Astrocyte of the hippocampus (primary cell): ENCODE measurements at places on chromosomes 13 and 19.

- peak; percentile 77 for DNase-seq
Observed at GRCh38 chr13:109787135-109787954, 962 bp upstream of the IRS2 start.

DNA sequence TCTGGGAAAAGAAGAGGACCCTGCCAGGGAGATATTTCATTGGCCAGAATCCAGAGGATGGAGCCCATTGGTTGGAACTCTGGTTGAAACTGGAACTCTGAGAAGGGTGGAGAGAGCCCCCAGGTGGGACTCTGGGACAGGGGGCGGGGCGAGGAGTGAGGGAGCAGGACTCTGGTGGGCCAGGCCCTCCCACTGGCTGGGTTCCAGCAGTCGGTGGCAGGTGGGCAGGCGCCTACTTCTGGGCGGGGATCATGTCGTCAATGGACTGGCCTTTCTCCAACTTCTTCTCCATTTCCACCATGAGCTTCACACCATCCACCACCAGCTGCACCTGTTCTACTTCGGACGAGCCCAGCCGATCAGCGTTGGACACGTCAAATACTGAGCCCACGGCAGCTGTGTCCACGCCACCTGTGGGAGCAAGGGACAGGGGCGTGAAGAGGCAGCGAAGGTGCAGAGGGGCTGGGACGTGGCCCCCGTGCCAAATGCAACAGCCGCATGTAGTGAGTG, 16.1 kb downstream of the CKM start:
- DNase-seq, result no peak

GRCh38 chr13:91520952-91521351, 122.5 kb downstream of the GPC5 start:
- no peak for DNase-seq

DNA sequence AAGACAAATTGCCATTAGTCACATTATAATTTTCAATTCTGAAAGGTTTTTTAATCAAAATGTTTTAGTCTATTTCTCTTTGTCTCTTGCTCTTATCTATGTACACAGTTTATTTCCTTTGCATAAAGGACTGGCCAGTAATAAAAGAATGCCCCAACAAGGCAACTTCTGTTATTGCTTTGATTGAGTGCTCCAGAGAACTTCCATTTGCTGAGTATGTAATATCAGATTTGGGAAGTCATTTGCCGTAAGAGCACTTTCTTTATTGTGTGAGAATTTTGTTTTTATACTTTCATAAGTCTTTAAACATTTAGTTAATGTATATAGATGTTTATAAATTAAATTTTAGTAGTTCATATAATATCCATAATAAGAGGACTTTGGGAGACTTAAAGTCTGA, 1140.4 kb downstream of the PCDH9 start:
- DNase-seq, result no peak

DNA sequence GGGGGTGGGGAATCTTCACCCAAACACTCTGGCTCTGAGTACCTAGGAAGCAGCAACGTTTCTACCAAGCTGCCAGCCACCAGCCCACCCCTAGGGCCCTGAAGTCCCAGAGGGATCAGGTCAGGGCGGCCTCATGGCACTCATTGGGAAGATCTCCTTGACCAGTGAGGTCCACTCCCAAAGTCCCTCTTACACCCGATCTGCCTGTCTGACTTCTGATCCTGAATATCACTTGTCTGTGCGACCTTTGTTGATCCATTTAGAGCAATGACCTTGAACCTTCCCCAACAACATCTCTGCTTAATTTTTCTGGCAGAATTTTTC, 2.1 kb upstream of the GNA15 start:
- DNase-seq, result no peak

DNA sequence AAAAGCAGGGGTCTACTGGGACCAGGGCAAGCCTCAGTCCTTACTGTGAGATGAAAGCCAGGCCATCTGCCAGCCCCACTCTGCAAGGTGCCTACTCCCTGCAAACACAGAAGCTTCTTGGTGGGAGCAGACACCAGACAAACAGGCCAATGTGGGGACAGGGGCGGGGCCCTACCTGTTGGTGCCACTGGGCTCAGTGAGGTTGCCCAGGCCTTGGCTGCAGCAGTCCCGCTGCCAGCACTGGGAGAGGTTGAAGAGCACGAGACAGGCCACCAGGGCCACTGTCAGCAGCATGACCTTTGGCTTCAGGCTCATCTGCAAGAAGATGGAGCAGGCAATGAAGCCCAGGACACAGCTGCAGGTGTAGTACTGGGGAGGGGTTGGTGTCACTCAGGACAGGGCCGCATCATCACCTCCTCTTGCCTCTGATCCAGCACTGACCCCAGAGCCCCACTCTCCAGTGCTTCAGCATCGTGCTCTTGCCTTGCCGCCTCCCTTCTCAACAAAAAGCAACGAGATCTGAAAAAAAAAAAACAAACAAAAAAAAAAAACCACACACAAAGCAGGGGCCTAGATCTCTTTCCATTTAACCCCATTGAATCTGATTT, 72.6 kb downstream of the NBEA start:
- no peak for DNase-seq

DNA sequence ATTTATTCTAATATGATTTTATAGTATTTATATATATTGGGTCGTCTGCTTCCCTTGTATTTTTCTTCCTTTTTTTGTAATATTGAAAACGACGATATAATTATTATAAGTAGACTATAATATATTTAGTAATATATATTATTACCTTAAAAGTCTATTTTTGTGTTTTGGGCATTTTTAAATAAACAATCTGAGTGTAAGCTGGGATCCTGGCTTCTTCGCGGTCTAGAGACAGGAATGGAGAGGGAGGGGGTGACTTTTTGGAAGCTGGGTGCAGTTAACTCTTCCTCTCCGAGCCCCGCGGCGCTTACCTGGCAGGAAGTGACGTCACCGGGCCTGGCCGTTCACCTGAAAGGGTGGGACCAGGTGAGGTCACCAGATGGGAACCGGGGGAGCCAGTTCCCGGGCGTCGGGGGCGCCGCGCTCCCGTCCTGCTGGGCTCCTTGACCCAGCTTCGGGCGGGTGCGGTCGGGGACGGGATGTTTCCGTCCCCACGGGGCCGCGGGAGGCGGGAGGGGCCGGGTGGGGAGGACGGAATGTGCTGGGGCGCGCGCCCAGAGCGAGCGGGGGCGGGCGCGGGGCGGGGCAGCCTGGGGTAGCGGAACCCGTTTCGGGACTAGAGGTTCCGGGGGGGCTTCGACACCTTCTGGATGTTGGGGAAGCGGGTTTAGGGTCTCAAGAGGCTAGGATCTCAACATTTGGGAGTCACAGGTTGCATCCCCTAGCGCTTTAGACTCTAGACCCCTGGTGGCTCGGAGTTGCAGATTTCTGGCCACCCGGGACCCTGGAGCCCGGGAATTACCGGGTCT, 2.8 kb downstream of the ZFP36 start:
- DNase-seq, result peak; percentile 87

- DNase-seq, result no peak
Observed at GRCh38 chr13:113848020-113848419, 15.9 kb downstream of the GAS6 start.

- no peak for DNase-seq
Observed at GRCh38 chr13:84297251-84297650, 415.0 kb upstream of the SLITRK1 start.

DNA sequence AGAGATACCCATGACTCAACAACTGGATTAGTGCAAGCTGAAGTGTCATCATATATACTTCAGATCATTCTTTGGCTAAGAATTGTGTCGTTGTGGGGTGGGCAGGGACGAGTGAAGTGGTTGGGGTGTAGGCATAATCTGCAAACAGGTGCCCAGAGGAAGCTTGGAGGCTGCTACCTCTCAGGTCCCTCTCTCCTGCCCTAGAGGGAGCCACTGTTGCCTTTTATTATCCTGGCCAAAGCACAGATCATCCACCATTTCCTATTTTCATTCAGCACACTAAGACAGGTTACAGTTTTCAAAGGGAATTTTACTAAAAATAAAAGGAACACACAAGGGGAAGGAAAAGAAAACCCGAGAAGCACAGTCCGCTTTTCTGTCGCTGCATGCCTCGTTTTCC, 126.6 kb downstream of the HS6ST3 start:
- DNase-seq, result no peak

DNA sequence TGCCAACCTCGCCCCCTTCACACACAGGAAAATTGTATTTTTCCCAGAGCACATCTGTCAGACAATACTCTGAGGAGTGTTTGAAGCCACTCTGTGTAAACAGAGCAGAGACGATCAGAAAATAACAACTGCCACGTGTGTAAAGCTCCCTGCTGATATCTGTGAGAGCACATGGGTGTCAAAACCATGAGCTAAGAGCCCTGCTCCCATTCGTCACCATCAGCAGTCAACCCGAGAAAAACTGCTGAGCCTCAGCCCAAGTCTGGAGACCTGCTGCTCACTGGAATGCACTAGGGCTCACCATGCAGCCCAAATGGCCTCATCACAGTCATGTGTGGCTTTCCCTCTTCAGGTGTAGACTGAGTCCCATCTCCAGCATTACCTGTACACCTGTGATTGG, 304.1 kb downstream of the FGF14 start:
- no peak for DNase-seq

DNA sequence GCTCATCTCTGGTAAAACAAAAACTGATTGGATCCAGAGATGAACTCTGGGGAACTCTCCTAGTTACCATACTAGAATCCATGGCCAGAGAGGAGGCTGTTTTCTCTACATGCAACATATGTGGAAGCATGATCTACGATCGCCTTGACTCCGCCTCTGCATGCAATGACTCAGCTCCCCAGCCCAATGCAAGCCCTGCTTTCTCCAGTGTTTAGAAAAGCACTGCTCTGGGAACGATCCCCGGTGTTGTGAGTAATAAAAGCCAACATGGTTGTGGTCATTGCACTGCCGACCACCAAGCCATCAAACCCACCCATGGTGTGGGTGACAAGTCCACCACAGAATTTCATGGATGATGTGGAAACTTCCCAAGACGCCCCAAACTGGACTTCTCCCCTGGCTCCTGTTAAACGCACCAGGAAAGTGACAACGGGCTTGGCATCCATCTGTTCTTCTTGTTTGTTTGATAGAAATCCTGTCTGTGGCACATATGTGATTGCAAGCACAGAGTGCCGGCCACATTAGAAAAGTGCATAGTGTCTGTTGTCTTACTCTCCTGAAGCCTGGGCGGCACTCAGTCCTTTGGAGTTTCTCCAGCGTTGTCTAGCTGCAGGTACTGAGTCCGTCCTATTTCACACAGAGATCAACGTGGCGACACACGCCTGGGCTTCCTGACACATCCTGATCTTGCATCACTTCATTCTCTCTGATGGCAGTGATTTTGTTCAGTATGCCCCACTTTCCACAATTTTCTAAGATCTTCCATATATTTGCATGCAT, 36.4 kb upstream of the VSTM2B start:
- no peak for DNase-seq

GRCh38 chr13:42574435-42575311, 721 bp downstream of the TNFSF11 start:
- DNase-seq, result no peak

GRCh38 chr19:40357640-40358039, 9.1 kb downstream of the PLD3 start:
- no peak for DNase-seq

DNA sequence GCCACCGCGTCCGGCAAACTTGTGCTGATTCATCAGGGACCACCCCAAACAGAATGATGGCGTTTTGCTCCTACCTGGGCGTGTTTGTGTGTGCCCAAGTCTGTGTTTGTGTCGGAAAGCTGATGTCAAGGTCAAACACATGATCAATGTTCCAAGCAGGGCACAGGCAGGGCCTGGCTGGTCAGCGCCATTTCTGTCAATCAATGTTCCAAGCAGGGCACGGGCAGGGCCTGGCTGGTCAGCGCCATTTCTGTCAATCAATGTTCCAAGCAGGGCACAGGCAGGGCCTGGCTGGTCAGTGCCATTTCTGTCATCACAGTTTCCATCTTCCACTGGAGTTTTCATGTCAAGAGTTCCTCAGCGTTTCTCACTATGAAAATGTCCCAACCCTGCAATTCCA, 14.9 kb upstream of the GRTP1 start:
- no peak for DNase-seq

DNA sequence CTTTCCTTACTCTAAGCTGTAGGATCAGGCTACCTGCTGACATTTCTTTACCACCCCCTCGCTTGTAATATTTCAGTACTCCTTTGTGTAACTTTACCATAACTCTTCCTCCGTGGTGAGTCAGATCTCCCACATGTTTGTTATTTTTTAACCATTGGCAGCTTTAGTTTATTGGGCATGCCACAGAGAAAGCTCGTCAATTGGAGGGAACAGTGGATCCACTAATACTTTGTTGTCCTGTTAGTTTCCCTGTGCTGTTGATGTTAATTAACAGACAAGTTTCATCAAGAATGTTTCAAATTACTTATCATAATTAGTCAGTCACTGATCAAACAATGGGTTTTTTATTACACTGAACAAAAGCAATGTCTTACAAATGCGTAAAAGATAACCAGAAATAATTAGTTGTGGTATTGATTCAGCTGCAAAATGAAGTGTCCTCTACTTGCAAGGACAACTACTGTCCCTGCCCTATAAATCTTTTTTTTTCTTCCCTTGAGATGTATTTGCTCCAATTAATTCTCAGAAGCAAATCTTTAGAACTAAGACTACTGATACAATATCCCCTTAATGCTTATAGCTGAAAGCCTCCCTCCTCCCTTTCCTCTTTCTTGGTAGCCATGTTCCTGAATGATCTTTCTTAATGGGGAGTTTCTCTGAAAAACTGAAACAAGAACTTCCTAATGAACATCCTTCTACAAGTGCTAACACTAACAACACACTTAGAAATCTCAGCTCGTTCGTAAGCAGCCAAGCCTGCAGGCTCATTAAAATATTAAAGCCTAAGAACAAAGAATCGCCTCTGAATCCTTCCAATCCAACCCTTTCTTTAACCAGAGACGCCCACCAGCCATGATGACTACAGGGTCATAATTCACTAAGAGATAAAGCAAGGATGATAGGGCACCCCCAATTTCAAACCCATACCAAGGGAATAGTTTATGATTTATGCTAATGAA, 22.2 kb downstream of the EFNB2 start:
- peak; percentile 75 for DNase-seq

DNA sequence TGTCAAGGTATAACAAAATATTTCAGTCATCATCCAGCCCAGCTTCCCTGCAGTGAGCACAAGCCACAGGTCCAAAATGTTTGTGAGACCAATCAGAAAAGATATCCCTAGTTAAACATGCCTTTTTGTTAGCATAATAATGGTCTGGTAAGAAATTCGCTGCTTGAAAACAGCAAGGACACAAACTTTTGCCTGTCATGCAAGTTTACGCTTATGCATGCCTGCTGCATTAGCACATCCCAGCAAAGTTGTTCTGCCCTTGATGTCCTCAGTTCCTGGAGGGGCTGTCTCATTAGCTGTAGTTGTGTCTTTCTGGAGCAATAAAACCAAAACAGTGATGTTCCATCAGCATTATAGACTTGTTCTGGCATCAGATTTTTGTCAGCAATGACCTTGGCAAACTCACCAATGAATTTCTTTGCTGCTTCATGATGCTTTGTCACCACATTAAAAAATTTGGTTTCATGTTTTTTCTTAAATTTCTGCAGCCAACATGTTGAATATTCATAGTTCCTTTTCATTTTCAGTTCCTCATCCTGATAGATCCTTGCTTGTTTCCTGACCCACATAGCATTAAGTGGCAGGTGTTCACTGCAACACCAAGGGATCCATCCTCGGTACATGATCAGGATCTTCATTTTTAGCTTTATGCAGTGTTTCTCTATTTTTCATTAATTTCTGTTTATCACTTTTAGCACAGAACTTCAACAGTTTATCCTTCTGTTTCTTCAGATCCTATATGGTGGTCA, 72.0 kb upstream of the GPR183 start:
- DNase-seq, result no peak

GRCh38 chr13:110506859-110507566, 54.5 kb downstream of the RAB20 start:
- DNase-seq, result peak; percentile 55

GRCh38 chr19:23983406-23983805, 68.7 kb downstream of the ZNF726 start:
- no peak for DNase-seq

- no peak for DNase-seq
Observed at GRCh38 chr19:38209152-38209551, 14.9 kb downstream of the DPF1 start.
